Non-pigmented ciliary epithelial cell (primary cell): ENCODE measurements at places on chromosomes 1 and 21.

GRCh38 chr1:207993477-207994445 is 82.8 kb upstream of the CD34 start:
- no peak for DNase-seq

DNA sequence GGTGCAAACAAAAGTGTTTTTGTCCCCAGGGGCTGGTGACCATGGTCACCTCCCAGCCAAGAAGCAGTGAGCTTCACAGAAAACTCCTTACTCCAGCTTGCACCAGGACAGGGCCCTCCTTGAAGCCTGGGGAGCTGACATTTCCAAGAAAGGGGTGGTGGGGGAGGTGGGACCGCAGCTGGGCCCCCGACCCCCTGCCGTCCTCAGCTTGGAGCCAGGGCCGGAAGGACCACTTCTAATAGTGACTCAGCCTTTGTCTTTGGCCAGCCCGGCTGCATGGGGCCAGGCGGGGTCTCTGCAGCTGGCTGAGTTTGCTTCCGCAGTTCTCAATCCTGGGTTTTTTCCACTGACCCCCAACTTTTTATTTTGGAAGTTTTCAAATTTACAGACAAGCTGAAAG is 136.5 kb upstream of the POU3F1 start:
- DNase-seq, result no peak

DNA sequence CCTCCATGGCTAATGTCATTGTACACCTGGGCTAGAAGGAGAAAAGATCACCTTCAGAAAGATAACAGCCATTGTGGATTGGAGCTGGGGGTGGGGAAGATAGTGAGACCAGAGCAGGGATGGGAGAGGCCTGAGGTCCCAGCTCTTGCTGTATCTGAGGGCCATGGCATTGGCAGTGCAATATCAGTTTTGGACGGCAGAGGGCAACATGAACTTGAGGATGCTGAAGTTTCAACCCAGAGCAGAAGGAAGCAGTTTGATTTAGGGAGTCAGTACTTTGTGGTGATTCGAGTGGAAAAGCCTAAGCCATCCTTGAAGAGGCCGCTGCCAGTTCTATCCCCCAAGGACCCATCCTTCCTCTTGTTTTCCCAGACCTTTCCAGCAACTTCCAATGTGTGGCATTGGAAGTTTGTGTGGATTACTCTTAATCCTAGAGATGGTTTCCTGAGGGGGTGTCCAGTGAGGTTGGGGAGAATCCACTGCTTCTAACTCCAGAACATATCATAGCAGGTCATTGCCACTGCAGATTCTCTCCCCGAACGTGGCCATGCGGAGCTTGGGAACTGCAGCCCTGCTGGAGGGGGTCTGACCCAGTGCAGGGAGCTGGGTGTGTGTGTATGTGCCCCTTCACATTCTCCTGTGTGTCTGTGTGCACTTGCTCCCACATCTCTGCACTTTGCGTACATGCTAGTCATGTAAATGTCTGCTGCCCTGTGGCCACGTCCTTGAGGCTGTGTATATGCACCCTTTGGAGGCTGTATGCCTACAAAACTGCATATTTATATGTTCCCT is 24.1 kb downstream of the SLC26A9 start:
- peak; percentile 55 for DNase-seq

- no peak for DNase-seq
Observed at GRCh38 chr1:51488372-51489050, 30.6 kb downstream of the EPS15 start.

DNA sequence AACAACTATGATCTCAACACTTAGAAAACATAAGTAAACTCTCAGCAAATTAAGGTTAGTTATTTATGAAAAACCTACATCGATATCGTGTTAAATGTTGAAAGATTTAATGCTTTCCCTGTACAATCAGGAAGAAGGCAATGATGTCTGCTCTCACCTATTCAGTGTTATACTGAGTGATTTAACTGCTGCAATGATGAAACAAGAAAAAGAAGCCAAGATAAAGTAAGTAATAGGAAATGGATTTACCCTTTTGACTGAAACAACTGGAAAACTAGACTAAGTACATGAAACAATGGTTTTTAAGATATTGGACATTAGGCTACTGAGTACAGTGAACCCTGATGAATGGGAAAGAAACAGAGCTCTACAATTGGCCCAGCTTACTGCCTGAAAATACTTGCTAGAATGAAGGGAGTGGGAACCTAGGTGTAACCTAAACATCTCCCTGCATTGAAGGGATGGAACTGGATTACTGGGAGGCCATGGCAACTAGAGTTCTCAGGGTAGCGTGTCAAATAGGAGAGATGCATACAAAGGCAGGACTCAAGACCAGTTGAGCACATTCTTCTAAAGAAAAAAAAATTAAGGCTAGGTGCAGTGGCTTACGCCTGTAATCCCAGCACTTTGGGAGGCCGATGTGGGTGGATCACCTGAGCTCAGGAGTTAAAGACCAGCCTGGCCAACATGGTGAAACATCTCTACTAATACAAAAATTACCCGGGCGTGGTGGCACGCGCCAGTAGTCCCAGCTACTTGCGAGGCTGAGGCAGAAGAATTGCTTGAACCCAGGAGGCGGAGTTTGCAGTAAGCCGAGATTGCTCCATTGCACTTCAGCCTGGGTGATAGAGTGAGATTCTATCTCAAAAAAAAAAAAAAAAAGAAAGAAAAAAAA is 37.3 kb downstream of the SNRPE start:
- DNase-seq, result no peak
